ENCODE measurements at places on chromosomes 5 and 9.

DNA sequence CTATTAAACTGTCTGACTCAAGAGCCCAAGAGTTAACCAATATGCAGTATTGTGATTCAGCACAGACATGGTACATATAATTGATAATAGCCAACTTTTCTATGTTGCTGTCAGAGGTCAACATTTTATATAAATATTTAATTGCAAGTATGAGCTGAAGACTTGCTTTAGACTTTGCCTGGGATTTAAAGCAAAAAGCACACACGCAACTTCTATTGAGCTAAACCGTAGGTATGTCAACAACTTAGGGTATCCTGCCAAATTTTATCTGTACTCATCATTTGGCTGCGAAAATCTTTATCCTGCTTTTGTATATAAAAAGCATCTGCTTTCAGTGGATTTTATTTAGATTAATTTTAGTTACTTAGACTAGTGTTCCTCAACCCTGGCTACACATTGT is 27.4 kb downstream of the UHRF2 start:
- H3K4me1 ChIP-seq, result peaks cover 20% of the 10 kb centered on the region
- H3K4me3 ChIP-seq, result no peak overlapping the region
- H3K27ac ChIP-seq, result no peak overlapping the region
- DNase-seq, result no peak

- no peaks in the 10 kb centered on the region for H3K27me3 ChIP-seq
- no peaks in the 10 kb centered on the region for H3K36me3 ChIP-seq
- peaks cover 27% of the 10 kb centered on the region for H3K4me1 ChIP-seq
These were observed 65.3 kb upstream of the NFIB start for GRCh38 chr9:14379280-14379679.

- DNase-seq, result no peak
- H3K27ac ChIP-seq, result no peak overlapping the region
- no peaks in the 10 kb centered on the region for H3K36me3 ChIP-seq
- H3K27me3 ChIP-seq, result no peaks in the 10 kb centered on the region
- no peak overlapping the region for H3K4me3 ChIP-seq
These were observed 205.0 kb upstream of the TAS2R1 start for GRCh38 chr5:9834871-9835770.

- H3K27ac ChIP-seq, result no peak overlapping the region
- H3K27me3 ChIP-seq, result no peaks in the 10 kb centered on the region
- no peak overlapping the region for H3K4me3 ChIP-seq
- no peaks in the 10 kb centered on the region for H3K36me3 ChIP-seq
- DNase-seq, result no peak
These were observed 99.8 kb downstream of the RALGPS1 start for GRCh38 chr9:127014216-127014909.

DNA sequence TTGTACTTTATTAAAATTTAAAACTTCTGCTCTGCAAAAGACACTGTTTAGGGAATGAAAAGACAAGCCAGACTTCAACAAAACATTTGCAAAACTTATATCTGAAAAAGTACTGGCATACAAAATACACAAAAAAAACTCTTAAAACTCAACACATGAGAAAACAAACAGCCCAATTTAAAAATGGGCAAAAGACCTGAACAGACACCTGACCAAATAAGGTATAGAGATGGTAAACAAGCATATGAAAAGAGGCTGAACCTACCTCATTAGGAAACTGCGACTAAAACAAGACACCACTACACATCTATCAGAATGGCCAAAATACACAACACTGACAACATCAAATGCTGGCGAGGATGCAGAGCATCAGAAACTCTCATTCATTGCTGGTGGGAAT is 54.4 kb upstream of the LMX1B start:
- H3K27me3 ChIP-seq, result no peaks in the 10 kb centered on the region
- H3K4me3 ChIP-seq, result no peak overlapping the region
- no peaks in the 10 kb centered on the region for H3K36me3 ChIP-seq
- no peak for DNase-seq
- H3K4me1 ChIP-seq, result peaks cover 7% of the 10 kb centered on the region

DNA sequence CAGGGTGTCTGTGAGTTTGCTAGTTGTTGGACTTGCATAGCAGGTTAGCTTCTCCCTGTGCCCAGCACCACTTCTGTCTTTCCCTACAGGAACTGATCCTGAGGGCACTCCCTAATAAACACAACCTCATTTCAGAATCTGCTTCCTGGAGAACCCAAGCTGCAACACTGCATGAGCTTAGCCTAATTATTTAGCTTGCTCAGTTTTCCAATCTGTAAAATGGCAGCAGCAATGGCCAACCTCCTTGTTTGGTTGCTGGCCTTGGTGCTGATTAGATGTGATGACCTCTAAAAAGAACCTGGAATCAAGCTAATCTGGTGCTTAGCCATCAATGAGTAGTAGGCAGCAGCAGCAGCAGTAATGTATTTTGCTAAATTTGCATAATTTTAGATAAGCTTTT is 133.9 kb downstream of the ADCY2 start:
- H3K27ac ChIP-seq, result no peak overlapping the region
- no peak for DNase-seq
- H3K36me3 ChIP-seq, result no peaks in the 10 kb centered on the region

- H3K27me3 ChIP-seq, result no peaks in the 10 kb centered on the region
- no peak overlapping the region for H3K4me3 ChIP-seq
- H3K4me1 ChIP-seq, result peaks cover 74% of the 10 kb centered on the region
- no peak for DNase-seq
- peaks cover 68% of the 10 kb centered on the region for H3K36me3 ChIP-seq
- H3K27ac ChIP-seq, result peak overlapping the region; percentile 69
These were observed 14.1 kb downstream of the TMEM38B start for GRCh38 chr9:105708405-105708804.

GRCh38 chr5:127899214-127899610 is 184.4 kb upstream of the SLC12A2 start:
- DNase-seq, result no peak
- no peaks in the 10 kb centered on the region for H3K27me3 ChIP-seq
- no peak overlapping the region for H3K27ac ChIP-seq

GRCh38 chr5:130112246-130112645 is 208.0 kb downstream of the CHSY3 start:
- no peaks in the 10 kb centered on the region for H3K27me3 ChIP-seq
- H3K36me3 ChIP-seq, result no peaks in the 10 kb centered on the region
- no peak overlapping the region for H3K27ac ChIP-seq
- peak; percentile 47 for DNase-seq
- no peak overlapping the region for H3K4me3 ChIP-seq

GRCh38 chr5:138946241-138946623 is 71.1 kb upstream of the LRRTM2 start:
- DNase-seq, result no peak
- no peaks in the 10 kb centered on the region for H3K36me3 ChIP-seq
- no peak overlapping the region for H3K27ac ChIP-seq

- no peaks in the 10 kb centered on the region for H3K27me3 ChIP-seq
- no peaks in the 10 kb centered on the region for H3K4me1 ChIP-seq
- H3K27ac ChIP-seq, result no peak overlapping the region
- H3K36me3 ChIP-seq, result no peaks in the 10 kb centered on the region
These were observed 1067.8 kb upstream of the EDIL3 start for GRCh38 chr5:85452322-85453025.

All from Karpas-422 (cell line).